ENCODE measurements at places on chromosomes 7 and 10.
A peak's percentile ranks its signal among the peaks of the same experiment; 100 is the strongest.

GRCh38 chr10:124677749-124678556 is 66.2 kb downstream of the FAM53B start:
- DNase-seq = no peak

DNA sequence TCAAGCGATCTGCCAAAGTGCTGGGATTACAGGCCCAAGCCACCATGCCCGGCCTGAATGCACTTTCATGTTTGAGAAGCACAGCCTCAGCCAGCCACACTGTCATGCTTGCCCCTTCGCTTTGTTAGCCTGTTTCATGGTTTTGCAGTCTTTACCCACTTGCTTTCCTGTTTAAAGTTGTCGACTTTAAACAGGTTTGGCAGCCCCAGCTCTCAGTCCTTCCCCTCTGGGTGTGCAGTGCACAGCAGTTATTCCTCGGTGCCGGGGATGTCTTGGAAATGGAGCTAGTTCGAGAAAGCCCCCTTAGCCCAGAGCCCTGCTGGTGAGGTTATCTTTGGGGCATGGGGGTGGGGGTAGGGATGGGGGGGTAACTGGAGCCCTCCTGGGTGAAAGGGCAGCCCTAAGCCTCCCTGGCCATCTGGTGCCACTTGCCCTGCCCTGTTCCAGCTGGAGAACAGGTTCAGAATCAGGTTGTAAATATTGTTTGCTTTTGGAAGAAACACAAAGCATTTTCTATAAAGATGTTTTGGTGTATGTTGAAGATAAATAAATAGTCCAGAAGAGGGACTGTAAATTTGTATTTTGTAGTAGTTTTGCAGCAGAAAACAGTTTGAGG is 14.8 kb downstream of the TSPAN14 start:
- no peak for DNase-seq

- no peak for DNase-seq
Measured at GRCh38 chr10:104472505-104472904, 118.9 kb downstream of the CFAP58 start.

DNA sequence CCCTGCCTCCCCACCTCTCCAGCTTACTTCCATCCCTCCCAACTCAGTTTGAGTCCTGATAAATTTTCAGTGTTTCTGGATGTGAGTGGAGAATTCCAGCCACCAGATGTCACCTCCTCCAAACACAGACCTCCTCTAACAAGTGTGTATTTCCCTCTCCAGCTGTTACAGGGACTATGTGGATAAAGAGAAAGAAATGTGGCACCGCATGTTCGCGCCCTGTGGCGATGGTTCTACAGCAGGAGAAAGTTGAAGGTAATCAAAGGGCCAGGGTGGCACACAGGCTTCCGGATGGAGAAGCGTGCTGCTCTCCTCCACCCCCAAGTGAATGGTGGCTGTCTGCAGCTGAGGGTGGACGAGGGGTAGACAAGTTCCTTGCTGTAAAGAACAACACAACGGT is 14.7 kb downstream of the FKBP6 start:
- no peak for DNase-seq

DNA sequence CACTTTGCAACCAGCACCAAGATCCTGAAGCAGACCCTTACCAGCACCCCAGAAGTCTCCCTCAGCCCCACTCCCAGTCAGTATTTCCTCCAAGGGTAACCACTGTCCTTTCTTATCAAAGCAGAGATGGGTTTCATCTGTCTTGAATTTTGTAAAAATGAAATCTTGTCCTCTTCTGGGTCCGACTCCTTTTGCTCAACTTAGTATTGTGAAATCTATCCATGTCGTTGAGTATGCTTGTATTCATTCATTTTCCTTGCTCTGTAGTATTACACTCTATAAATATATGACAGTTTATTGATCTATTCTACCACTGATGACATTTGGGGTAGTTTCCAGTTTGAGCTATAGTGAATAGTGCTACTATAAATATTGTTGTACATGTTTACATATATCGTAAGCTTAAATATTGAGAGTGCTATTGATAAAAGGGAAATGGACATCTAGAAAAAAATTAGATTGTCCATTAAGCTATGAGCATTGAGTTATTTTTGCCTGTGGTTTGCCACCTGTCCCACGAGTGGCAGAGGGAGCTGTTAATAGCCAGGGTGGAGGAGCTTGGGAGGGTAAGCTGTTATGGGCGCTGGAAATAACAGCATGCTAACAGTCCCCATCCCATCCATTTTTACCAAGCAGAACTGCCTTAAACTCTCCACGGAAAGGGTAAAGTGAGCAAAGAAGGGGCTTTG is 36.5 kb downstream of the AIFM2 start:
- no peak for DNase-seq

GRCh38 chr7:5629941-5630340 is 151.5 kb downstream of the RNF216 start:
- DNase-seq = no peak

GRCh38 chr7:111051832-111052231 is 39.1 kb upstream of the LRRN3 start:
- DNase-seq = no peak

DNA sequence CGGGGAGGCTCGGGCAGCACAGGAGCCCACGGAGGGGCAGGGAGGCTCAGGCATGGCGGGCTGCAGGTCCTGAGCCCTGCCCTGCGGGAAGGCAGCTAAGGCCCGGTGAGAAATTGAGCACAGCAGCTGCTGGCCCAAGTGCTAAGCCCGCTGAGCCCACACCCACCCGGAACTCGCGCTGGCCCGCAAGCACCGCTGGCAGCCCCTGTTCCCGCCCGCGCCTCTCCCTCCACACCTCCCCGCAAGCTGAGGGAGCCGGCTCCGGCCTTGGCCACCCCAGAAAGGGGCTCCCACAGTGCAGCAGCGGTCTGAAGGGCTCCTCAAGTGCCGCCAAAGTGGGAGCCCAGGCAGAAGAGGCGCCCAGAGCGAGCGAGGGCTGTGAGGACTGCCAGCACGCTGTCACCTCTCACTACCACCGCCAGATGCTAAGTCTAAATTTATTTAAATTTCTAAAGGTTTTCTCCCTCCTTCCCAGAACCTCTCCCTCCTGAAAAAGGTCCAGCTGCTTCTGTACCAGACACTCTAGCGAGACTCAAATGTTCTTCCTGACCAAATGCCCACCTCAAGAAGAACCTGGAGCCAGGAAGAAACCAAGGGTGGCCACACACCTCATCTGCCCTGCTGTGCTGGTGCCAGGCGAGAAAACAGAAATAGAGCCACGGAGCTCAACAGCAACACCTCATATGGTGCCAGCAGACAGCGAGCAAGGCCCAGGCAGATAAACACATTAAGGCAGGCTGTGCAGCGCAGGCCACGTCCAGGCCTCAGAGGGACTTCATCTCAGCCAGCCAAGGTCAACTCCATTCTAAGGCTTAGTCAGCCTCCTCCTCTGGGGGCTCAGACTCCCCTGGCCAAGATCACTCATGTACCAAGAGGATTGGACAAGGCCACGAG is 47.0 kb downstream of the KCNMA1 start:
- DNase-seq = no peak

- DNase-seq = peak; percentile 23
Measured at GRCh38 chr7:155001756-155002410, 1.0 kb downstream of the PAXIP1 start.

- no peak for DNase-seq
Measured at GRCh38 chr7:106239406-106239805, 45.4 kb downstream of the NAMPT start.

DNA sequence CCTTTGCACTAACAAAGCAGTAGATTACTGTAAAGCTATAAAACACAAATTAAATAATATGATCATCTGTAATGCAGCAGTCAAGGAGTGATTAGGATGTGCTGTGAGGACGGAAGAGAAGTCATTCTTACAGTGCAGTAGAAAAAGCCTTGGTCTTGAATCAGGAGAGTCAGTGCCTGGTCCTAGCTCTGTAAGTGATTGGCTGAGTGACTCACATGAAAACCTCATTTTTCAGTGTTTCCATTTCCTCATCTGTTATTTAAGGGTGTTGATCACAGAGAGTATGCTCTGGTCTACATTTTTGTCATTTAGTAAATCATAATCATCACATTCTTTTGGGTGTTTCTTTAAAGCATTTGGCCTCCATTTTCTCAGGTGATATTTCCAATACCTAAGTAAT is 717.8 kb downstream of the LRMDA start:
- no peak for DNase-seq

- DNase-seq = no peak
Measured at GRCh38 chr10:71259815-71260501, 47.6 kb downstream of the UNC5B start.

GRCh38 chr7:55288070-55288824 is 76.9 kb upstream of the LANCL2 start:
- no peak for DNase-seq

DNA sequence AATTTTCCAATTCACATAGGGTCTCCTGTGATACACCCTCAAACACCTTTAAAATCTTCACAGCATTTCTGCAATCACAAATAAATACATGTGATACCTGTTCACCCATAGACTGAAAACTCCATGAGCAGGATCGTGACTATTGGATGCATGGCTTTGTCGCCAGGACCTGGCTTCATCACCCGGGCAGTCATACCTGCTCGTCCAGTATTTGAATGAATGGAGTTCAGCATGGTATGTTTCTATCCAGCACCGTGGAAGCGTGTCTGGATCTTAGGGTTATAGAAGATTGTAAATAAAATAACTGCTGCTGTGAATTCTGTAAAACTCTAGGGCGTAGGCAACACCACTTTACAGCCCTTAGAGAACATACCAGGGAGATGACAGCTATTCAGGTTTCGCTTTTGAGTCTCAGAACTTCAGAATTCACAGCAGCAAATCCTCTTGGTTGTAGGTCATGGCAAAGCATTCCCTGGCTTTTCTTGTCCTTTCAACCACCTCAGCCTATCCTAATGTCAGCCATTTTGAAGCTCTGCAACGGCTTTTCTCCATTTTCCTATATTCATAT is 47.4 kb upstream of the USP6NL start:
- DNase-seq = no peak

DNA sequence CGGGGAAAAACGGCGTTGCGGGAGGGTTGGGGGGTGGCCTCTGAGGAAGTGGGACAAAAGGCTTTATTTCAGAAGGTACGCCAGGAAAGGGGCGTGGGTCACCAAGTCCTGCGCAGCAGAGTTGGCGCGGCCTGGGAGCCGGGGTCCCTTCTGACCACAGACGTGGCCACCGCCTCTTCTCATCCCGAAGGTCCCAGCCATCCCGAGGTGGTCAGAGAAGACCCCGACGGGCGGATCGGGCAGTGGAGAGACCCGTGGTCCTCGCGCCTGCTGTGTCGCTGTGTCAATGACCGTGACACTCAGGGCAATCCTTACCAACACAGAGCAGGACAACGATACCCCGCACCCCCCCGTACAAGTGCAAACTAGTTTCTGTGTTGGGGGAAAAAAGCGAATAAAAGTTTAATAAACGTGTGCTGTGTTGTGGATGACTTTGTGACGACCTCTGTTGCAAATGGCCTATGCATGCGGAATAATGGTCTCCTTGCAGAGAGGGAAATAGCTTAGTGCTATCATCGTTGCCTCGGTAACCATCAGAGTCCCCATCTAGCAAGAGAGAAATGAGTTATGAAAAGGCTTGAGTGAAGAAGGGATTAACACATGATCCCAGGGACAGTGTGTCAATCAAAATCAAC is 19.4 kb upstream of the GATA3 start:
- DNase-seq = no peak

DNA sequence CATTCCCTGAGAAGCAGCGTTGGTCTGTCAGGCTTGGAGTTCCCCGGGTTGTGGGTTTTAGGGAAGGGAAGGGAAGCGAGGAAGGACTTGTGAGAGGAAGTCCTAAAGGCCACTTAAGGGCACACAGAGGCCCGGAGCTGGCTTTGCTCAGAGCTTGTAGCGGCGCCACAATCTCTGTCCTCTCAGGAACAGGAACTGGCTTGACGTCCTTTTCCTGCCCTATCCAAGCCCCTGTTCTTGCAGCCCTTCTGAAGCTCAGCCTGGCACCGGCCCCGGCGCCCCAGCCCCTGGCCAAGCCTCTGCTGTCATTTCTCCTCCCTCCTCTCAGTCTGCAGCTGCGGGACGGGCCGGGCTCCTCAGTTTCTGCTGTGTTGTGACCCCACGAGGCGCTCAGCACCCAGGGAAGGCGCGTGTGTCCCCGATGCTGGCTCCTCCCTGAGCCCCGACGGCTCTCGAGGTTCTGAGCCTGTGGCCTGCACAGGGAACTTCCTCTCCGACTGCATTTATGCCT is at the start of gene GIMAP8:
Gene GIMAP8, plus strand, starts transcription at position 140 of the 511 bp plus-strand sequence. CDS start 16,069 bp downstream, outside the sequence.
- DNase-seq = no peak

GRCh38 chr7:74405191-74405898 is 48.4 kb upstream of the GTF2IRD1 start:
- DNase-seq = no peak

DNA sequence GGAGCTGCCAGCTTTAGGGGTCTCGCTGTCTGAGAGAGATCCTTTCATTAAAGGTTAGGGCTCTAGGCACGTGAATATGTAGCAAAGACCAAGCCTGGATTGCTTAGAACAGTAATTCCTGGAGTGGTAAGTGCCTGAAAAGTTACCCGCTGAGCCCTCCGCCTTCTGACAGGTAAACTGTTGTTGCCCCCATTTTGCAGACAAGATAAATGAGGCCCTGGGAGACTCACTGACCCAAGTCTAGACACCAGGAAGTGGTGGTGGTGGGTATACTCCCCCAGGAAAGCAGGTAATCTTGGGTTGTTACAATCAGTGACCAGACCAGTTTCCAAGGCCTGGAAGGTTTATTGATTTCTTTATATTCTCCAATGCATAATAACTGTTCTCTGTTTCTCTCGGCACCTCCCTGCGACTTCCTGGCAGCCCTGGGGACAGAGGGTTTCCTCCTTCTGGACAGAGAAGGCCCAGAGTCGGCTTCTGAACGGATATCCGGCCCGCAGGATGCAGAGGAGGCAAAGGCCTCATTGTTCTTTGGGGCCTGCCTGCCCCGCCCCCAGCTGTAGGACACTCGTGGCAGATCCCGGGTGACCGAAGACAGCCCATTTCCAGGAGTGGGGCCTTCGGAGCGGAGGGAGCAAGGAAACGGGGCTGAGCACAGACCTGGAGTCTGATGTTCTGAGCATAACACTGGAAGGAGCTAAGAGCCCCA is 1.3 kb upstream of the GRK5 start:
- DNase-seq = peak; percentile 68

DNA sequence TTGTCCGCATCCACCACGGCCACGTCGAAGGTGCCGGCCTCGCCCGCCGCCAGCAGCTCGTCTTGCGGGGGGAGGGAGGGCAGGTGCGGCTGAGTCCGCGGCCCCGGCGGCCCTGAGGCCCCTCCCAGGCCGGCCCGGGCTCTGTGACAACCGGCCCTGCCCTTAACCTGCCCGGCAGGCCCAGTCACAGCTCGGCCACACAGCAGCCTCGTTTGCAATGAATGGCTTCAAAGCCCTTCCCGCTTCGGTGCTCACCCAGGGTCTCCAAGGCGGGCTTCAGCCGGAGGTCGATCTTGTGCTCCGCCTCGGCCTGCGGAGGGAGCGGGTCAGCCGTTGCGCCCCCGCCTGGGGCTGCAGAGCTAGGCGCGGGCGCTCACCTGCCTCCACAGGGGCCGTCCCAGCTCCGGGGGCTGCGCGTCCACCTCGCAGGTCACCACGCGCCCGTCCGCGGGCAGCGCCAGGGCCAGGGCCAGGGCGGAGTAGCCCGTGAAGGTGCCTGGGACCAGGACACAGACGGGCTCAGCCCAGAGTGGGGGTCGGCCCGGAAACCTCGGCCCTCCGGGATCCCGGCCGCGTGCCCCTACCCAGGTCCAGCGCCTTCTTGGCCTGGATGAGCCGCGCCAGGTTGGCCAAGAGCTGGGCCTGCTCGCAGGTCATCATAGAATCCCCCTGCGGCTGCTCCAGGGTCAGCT is 928 bp downstream of the COMTD1 start:
- no peak for DNase-seq

GRCh38 chr10:11959966-11960365 is 82.6 kb downstream of the UPF2 start:
- DNase-seq = no peak

Data from GM12892 (cell line).